NCI-H1436 treated with DMSO at 0.1 percent for 48 hours (cell line): ENCODE measurements at places on chromosomes 5 and 9.

GRCh38 chr5:172958331-172959046, 735 bp upstream of the RPL26L1 start:
- DNase-seq, result no peak

GRCh38 chr5:79798893-79799590, 109.4 kb downstream of the CMYA5 start:
- DNase-seq, result no peak

GRCh38 chr5:6717247-6717646, 4.0 kb downstream of the TENT4A start:
- no peak for DNase-seq

- DNase-seq, result no peak
Observed at GRCh38 chr9:107261106-107261505, 22.0 kb upstream of the RAD23B start.

GRCh38 chr9:79652598-79652997, 80.8 kb downstream of the TLE4 start:
- no peak for DNase-seq

GRCh38 chr5:142152384-142152732, 43.8 kb downstream of the NDFIP1 start:
- DNase-seq, result no peak

DNA sequence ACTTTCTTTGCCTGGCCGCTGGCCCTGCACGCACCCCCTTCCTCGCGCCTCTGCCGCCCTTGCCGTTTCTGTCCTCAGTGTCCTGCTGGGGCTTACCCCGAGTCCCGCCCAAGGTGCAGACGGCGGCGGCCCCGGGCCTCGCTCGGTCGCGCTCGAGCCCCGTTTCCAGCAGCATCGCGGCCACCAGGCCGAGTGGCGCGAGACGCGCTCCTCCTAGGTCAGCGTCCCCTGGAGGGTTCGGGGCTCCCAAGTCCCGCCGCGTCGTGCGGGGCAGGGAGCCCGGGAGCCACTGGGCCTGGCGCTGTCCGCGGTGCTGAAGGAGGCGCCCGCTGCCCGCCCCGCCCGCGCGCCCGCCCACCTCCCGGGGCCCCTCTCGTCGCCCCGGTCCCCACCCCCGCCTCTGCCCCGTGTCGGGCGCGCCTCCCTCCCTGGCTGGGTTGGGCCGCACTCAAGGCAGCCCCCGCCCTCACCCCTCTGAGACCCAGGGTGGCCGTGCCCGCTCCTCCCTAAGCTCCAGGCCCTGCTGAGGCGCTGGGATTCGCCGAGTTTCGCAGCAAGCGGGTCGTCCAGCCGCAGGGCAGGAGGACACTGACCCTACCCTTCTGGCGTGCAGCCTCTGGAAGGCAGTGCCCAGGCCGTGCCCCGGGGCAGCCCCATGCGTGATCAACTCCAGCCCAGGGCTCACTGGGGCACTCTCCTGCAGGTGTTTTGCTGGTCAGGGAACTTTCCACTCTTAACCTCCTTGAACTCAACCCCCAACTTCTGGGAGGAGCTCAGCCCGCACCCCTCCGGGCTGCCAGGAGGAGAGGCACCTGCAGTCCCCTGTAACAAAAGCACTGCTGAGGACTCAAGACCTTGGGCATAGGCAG, at the start of gene LHX3:
Gene LHX3, minus strand, starts transcription at position 291 of the 869 bp plus-strand sequence. Its CDS starts 116 bp downstream, at position 175.
- no peak for DNase-seq

DNA sequence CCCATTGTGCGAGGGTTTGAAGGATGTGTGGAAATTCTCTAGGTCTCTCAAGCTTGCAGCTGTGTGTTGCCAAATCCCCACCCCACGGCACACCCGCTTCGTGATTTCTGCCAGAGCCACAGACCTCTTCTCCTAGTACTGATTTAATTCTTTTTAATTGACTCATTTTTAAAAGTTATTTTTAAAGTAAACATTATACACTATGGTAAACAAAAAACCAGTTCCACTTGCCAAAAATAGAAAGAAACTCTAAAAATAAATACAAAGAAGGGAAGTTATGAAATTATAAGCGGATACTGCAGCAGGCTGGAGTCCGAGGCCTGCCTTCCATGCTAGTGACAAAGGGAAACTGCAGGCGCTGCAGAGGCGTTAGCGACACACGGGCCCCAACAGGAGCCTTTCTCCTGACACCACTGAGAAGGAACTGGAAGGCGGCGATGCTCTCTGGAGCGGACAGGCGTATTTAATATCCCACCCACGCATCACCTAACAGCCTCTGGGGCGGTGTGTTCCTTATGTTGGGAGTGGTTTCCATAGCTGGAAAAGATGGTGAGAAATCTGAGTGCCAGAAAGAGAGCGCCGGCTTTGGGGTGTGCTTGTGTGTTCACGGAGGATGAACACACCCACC, 122.5 kb downstream of the COL23A1 start:
- no peak for DNase-seq

- no peak for DNase-seq
Observed at GRCh38 chr5:136732751-136733150, 367.4 kb upstream of the TRPC7 start.

DNA sequence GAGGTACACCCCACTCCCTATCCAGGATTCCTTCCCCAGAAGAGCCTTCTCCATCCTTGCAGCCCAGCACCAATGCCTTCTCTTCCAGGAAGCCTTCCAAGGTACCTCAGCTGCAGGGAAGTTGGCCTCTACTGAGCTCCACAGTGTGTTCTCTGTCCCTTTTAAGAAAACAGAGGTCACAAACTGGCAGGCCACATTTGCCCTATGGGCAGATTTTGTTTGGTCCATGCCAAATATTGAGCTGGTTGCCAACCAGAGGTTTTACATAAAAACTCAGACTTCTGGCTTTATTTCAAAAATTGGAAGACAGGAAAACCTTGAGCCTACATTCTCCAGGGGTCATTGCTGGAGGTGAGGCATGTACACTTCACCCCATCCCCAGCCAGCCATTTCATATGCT, 9.0 kb upstream of the NDST1 start:
- no peak for DNase-seq

DNA sequence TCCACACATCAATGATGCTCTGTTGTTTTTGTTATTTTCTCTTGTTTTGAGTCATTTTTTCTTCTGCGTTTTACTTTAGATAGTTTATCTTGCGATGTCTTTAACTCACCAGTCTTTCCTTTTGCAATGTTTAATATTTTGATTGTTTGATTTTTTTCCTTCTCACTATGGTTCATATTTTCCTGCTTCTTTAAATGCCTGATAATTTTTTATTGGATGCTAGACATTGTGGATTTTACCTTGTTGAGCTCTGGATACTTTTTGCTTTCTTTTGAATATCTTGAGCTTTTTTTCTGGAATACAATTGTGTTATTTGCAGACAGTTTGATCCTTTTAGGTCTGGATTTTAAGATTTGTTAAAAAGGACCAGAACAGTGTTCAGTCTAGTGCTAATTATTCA, 55.2 kb upstream of the GAS1 start:
- DNase-seq, result no peak

DNA sequence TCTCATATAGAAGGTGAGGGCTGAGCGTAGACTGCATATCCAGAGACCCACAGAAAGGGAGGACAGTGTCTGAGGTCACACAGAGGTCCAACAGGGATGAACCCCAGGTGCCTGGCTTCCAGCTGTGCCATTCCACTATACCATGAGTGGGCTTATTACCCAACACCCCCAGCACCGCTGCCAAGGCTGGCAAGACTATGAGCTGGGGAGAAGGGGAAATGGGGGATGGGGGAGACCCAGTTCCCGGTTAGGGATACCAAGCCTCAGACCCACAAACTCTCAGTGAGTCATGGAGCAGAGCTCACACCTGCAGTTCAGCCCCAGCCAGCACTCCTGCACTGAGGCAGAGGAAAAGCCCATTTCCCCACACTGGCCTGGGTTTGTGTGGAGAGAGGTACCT, 106.4 kb downstream of the PSD2 start:
- DNase-seq, result no peak

- DNase-seq, result no peak
Observed at GRCh38 chr9:128202648-128203023, 543 bp upstream of the DNM1 start.

DNA sequence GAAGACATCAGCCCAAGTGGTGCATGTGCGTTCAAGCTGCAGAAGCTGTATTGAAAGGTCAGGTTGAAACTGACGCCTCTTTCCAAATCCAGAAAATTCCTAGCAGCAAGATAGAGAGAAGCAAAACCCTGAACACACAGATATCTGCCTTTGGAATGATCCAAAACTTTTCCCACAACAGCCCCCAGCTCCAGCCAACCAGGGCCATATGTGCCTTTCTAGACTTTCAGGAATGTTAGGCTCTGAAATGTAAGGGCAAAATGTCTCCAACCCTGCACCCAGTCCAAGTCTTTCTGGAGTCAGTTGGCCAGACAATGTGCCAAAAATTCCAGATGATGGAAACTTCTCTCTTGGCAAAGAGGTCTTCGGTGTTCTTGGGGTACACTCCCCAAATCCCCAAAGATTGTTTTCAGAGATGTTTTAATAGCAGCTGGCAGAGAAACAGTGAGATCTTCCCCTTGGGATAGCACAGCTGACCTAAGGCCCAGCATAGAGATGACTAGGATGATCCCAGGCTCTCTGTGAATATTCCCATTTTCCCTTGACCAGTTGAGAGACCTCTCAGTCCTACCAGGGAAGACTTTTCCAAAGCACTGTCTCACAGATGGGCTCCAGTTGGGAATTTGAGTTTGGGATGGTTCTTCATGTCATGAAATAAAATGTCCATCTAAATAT, 440.4 kb upstream of the CD180 start:
- DNase-seq, result no peak

DNA sequence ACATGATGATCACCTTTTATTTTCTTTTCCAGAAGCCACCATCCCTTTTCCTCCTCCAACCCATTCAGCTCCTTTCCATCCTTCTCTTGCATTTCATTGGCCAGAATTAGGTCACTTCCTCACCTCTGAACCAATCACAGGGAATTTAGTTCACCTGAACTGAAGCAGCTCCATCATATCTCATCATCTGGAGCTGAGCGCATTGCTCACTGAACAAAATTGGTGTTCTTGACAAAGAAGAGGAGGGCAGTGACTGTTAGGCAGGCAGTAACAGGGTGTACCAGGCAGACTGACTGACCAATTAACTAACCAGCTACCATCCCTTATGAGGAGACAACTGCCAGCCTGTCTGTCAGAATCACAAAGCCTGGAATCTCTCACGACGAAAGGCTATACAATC, 1.8 kb upstream of the ZNF354A start:
- DNase-seq, result no peak

DNA sequence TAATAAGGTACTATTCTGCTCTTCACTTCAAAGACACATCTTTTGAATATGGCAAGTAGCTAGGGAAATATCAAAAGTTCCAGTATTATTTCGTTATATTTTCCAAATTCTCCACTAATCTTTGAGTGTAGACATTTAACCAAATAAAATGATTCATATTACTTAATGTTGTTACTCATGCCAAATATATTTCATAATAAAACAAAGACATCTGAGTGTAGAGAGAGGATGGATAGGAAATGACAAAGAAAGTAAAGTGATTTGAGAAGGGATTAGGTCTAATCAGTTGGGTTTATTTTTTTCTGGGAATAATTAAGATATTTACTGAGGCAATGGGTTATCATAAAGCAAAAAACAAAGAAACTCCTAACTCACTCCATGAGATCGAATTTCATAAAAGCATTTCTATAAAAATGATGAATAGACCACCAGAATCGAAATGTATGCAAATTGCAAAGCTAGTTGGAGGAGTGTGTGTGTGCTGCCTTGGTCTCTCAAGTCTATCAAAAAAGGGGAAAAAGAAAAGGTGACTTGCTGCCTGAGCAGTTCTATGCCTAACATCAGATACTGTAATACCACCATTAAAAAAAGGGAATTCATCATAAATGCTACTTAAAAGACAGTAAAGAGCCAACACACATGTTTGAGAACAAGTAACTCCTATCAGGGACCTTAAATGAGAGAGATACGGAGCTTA, 255.5 kb downstream of the PDE4D start:
- no peak for DNase-seq

DNA sequence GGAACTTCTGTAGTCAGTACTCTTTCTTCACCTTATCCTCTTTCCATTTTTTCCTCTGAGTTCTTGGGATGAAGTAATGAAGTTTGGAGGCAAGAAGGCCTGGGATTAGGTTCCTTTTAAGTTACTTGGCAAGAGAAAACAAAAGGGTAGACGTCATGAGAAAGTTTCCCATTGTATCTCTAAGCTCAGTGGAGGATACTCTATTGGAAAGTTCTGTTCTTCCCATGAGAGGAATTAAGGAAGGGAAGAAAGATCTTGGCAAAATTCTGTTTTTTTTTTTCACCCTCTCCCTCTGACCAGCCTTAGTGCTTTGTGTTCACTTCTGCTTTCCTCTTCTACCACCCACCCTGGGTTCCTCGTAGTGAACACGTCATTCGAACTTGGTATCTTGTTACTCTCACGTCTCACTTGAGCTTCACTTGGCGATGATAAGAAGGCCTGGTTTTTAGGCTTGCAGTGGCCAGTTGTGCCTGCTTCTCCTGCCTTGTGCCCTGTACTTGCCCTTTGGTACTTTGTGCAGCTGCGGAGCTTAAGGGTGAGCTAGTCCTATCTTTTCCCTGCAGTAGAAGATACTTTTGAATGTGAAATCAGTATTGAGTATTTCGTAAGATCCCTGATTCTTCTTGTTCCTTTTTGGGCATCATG, 67.0 kb downstream of the ARHGAP26 start:
- DNase-seq, result no peak

- DNase-seq, result no peak
Observed at GRCh38 chr9:4507306-4508130, 17.2 kb downstream of the SLC1A1 start.

GRCh38 chr9:87389936-87390335, 107.7 kb upstream of the DAPK1 start:
- DNase-seq, result no peak

DNA sequence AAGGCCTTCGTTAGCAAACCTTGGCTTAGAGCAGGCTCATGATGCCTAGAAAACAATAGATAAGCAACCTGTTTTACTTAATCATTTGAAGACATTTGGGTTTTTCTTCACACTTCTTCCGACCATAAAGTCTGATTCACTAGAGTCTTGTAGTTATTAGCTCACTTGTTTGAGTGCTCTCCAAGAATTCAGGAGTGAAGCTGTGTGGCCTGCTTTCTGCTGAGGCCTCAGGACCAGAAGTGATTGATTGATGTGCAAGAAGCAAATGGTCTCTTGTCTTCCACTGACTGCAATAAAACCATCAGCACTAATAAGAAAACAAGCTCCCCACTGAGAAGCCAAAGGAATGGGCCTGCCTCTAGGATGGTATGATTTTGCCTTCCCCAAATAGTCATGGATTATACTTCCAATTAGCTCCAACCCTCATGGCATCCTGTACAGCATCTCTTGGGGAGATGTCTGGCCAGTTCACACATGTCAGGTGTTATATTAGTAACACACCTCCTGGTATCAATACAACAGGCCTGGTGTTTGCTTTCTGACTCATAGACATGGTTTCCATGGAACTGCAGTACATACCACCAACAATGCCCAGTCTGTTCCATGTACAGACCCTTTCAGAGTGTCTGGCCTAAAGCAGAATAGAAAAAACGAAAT, 317.6 kb downstream of the CWC27 start:
- DNase-seq, result no peak

- no peak for DNase-seq
Observed at GRCh38 chr9:120891884-120892747, 15.1 kb upstream of the PHF19 start.

GRCh38 chr9:92522983-92523970, 12.5 kb downstream of the ECM2 start:
- no peak for DNase-seq

GRCh38 chr5:25025831-25026230, 381.1 kb upstream of the CDH10 start:
- no peak for DNase-seq
